ENCODE measurements at places on chromosomes 4 and X.

DNA sequence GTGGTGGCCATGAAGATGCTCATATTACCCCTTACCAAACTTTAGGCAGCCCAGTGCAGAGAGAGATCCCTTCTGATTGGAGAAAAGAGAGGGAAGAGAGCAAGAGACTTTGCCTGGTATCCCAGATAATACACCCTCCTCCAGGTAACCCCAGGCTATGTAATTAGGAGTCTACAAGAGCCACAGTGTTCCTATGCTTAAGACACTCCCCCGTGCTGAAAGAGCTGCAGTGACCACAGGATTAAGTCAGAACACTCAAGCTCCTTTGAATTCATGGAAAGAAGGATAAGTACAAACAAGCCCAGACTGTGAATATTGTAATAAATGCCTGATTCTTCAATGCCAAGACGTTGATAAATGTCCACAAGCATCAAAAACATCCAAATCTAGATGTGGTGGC, 41.4 kb downstream of the PABPC4L start:
- no peak for DNase-seq

- DNase-seq = no peak
Measured at GRCh38 chrX:154043003-154043763, 23.5 kb upstream of the IRAK1 start.

DNA sequence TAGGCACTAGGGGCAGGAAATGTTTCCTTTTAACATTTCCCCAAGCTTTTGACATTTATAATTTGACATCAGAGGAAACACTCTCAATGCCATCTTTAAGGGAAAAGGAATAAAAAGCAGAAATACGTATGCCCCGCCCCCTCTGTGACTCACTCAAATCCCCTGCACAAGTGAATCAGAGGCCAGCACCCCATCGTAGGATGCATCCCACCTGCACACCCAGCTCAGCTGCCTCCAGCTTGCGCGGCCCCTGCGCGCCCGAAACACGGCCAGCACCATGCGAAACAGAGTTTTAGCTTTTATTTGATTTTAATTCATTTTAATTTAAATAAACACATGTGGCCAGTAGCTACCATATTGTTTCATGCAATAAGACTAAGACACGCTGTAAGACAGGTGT, 29.5 kb downstream of the ABLIM2 start:
- DNase-seq = no peak

- DNase-seq = no peak
Measured at GRCh38 chr4:163534056-163534455, 39.6 kb downstream of the TMA16 start.

Measured in activated naive CD4-positive, alpha-beta T cell treated with Interleukin-2 at 50 U/mL for 16 hours (primary cell).